Inflammatory macrophage (primary cell): ENCODE measurements at places on chromosomes 4 and X.

DNA sequence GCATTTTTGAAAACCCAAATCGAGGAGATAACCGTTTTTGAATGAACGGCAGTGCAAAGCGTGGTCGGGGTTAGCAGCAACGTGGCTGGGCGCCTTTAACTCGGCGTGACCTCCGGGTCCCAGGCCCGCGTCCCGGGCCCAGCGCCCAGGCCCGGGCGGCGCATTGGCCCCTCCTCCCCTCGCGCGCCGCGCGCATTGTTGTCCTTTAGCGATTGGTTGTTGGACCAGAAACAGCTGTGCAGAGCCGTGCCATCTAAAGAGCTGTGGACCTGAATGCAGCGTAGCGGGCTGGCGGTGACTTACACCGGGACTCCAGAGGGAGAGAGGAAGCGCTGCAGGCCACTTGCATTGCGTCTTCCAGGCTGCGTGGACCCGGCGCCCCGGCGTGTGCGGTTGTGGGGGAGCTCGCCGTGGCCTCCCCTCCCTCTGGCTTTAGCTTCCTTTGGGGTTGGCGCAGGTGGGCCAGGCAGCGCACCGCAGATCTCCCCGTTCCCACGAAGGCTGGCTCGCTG, at the start of gene STOX2:
Gene STOX2, plus strand, starts transcription at position 227 of the 512 bp plus-strand sequence. CDS start 1,484 bp downstream, outside the sequence.
- DNase-seq: no peak

GRCh38 chr4:53240573-53240972, 125.3 kb downstream of the SCFD2 start:
- no peak for DNase-seq

DNA sequence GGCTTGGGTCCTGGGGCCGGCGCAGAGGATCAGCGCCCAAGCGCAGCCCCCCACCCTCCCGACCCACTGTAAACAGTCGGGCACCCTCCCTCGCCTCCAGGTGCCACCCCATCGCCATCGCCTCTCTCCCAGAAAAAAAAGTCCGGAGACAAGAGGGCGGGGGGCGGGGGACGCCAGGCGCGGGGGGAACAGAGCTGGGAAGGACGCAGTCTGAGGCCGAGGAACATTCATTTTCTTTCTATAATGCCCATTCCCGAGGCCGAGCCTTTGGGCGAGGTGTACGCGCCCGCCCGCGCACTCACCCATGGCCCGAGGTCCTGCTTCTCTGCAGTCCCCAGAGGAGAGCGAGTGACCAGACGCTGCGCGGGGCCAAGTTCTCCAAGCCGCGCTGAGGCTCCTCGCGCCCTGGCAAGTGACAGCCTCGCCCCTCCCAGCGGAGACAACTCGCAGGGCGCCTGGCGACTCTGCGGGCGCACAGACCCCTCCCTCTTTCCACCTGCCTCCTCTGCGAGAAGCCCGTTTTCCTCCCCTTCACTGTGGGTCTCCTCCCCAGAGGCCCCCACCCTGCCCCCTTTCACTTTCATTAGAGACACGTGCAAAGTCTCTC, 63.5 kb upstream of the WDR17 start:
- peak; percentile 4 for DNase-seq

- DNase-seq: peak; percentile 28
Measured at GRCh38 chrX:67953658-67954057, 409.8 kb downstream of the AR start.

- no peak for DNase-seq
Measured at GRCh38 chr4:20172070-20172760, 79.5 kb upstream of the SLIT2 start.

DNA sequence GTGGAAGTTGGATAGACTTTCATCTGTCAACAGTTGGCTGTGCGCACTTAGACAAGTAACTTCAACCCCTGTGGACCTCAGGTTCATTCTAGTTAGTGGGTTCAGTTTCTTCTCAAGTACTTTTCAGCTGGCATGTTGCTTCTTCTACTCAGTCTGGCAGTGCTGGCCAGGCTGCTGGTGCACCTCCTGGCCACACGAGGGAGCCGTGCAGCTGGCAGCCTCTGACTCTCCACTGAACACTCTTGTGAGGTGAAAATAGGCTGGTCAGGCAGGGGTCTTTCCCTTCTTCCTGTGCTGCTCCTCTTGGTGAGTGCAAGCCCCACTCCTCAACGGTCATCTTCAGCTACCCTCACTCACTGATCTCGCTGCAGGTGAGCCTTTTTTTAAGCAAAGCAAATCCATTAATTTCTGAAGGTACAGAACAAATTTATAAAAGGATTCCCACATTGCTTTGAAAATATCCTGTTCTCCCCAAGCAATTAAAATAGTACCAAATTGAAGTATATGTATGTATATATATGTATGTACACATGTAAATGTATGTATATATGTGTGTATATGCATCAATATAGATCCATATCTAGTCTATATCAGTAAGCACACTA, 30.6 kb downstream of the LONRF3 start:
- DNase-seq: peak; percentile 31

DNA sequence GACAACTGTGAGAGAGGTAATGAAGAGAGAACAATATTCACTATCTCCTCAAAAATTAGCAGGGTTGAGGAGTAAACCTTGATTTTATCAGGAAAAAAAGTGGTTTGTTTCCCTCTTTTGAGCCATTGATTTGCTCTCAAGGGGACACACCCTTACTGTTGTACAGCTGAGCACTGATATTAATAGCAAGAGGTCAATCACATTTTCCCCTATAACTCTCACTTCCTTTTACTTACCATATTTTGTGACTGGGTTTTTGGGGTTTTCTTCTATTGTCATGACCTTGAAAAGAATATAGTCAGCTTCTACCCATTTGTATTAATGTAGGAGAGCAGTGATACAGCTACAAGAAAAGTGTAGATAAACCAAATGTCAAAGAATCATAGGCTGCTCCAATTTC, 70.2 kb upstream of the LONRF3 start:
- DNase-seq: no peak

- no peak for DNase-seq
Measured at GRCh38 chr4:142600952-142601351, 245.1 kb downstream of the INPP4B start.

- peak; percentile 18 for DNase-seq
Measured at GRCh38 chrX:54042609-54043021, 1.7 kb downstream of the PHF8 start.

DNA sequence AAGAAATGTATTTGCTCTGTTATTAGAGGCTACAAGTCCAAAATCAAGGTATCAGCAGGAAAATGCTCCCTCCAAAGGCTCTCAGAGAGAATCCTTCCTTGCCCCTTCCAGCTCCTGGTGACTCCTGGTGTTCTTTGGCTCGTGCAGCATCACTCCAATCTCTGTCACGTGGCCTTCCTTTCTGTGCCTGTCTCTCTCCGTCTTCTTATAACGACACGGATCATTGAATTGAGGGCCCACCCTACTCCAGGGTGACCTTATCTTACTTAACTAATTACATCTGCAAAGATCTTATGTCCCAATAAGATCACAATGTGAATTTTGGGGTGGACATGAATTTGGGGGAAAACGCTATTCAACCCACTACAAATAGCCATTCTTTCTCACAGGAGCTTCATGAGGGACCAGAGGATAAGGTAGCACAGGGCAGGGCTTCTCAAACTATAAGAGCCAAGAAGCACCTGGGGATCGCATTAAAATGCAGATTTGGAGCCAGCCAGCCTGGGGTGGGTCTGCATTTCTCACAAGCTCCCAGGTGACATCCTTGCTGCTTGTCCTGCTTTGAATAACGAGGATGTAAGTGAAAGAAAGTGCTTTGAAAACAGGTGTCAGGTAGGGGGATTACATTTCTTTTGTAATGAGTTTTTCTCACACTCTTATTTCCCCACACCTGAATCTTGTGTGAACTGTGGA, 41.9 kb upstream of the APLN start:
- DNase-seq: no peak

DNA sequence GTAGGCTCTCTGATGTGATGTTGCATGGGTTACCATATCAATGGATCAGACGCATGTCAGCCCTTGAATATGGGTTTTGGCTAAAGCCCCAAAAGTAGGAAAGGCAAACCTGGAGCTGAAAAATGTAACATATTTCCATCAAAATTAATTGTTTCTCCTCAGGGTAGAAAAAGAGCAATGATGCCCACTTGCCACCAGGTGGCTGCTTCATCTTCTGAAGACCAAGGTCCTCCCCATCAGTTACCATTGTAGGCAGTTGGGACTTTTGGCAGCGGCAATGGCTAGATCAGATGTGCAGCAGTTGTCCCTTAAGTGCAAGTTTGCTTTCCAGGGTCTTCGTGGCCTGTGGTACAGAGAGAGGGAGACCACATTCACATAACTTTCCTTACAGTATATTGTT, 118.2 kb downstream of the NAF1 start:
- no peak for DNase-seq

- DNase-seq: no peak
Measured at GRCh38 chr4:32958586-32958985, 2238.4 kb downstream of the PCDH7 start.

- no peak for DNase-seq
Measured at GRCh38 chrX:72137846-72138495, 6.3 kb upstream of the RTL5 start.

- no peak for DNase-seq
Measured at GRCh38 chr4:53362093-53362492, 3.8 kb downstream of the SCFD2 start.

GRCh38 chr4:122688529-122689140, 43.9 kb upstream of the BBS12 start:
- no peak for DNase-seq

GRCh38 chr4:151960449-151961230, 199.8 kb upstream of the GATB start:
- DNase-seq: no peak

- DNase-seq: peak; percentile 35
Measured at GRCh38 chr4:106502106-106502699, 133.6 kb upstream of the GIMD1 start.

GRCh38 chr4:39484582-39485272, 25.9 kb downstream of the LIAS start:
- DNase-seq: peak; percentile 87

GRCh38 chr4:112865443-112865842, 184.0 kb upstream of the ANK2 start:
- no peak for DNase-seq

- no peak for DNase-seq
Measured at GRCh38 chr4:98908182-98908581, 20.8 kb downstream of the EIF4E start.

DNA sequence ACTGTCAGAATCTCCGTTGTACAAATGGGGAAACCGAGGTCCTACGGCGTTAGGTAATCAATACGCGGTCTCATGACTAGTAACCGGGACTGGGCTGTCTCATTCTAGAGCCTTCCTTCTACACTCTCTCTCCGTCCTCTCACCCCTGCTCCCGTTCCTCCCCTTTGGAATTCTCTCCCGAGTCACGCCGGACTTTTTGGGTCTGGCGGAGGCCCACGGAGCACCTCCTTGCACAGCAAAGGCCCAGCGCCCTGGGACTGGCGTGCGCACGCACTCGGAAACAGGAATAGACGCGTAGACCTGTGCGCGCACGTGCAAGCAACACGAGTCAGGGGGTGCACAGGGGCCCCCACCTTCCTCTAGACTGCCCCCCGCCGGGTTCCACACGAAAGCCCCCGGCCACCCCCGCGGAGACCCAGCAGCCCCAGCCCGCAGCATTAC, 361 bp downstream of the QDPR start:
- peak; percentile 48 for DNase-seq

GRCh38 chr4:107857741-107858140, 33.0 kb downstream of the SGMS2 start:
- no peak for DNase-seq

GRCh38 chr4:40577588-40578253, 51.9 kb downstream of the RBM47 start:
- DNase-seq: no peak

DNA sequence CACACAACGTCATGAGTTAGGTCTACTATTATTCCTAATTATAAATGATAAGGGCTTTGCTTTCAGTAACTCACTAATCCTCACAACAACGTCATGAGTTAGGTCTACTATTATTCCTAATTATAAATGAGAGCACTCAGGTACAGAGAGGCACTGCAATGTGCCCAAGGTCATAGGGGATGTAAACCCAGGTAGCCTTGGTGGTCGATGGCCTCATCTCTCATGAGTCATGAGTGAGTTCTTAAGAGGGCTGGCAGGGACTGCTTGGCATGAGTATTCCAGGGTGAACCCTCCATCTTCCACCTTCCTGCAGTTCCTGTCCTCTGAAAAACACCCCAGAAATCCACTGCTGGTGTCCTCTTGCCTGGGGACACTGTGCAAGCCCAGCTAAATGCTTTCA, 317.1 kb downstream of the STK32B start:
- DNase-seq: no peak

- peak; percentile 82 for DNase-seq
Measured at GRCh38 chr4:38179690-38180377, 219.6 kb downstream of the PTTG2 start.

DNA sequence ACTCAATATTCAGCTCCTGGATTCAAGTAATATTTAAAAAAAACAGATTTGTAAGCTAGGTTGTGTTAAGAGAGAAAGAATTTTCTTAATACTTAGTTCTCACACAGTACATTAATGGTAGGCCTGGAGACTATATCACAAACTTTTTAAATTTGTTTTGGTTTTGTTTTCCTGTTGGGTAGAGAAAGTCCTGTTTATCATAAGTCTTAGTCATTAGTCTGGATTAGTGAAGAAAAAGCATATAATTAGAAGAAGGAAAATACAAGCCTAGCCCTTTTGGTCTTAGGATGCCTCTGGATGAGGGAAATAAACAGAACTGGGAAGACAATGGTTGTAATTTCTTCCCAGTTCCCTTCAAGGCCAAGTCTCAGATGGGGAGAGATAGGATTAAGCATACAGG, 163.6 kb downstream of the ADAMTS3 start:
- DNase-seq: no peak

- no peak for DNase-seq
Measured at GRCh38 chr4:113601636-113602035, 159.9 kb downstream of the CAMK2D start.

- no peak for DNase-seq
Measured at GRCh38 chr4:40599431-40599830, 30.2 kb downstream of the RBM47 start.

DNA sequence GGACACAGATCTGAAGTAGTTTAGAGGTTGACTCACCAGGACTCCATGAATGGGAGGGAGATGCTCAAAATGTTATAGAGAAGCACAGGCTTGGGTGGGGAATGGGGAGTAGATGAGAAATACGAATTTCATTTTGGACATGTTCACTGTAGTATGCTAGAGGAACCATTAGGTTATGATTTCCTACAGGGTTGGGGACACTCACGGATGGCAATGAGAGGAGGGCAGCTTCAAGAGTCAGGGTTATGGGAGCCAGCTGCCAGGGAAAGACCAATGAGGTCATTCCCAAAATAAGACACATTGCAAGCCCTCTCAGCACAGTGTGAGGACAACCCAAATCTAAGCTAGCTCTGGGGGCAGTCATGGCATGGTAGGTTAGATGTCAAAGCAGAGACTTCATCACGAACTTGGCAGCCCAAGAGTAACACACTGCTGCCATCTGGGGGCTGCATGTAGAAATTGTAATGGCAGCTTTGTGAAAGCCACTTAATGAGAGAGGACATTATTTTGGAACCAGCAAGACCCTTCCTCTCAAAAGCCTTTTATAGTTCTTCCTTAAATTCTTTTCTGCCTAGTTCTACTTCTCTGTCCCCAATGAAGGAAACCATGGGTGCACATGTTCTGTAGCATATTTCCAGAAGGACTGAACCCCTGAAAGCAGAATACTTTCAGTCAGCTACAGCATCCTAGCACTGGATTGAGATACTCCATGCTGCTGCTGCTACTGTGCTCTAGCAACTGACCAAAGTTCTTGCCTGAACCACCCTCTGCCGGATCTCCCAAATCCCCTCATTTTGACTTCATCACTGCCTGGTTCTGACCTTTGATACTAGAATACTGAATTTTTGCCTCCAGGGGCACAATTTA, 16.2 kb upstream of the ZCCHC12 start:
- DNase-seq: peak; percentile 55
